Smooth muscle cell of bladder (primary cell): ENCODE measurements at places on chromosomes 3 and 15. TPM values are rescaled to one million over a fixed set of nuclear protein-coding genes. Genes with fewer than 3 reads are reported as not detected.

The SECISBP2L gene
- total RNA-seq, result 25.2 and 25.9 TPM in 2 replicates

The LMAN1L gene
- total RNA-seq, result not detected in 2 replicates

The DLL4 gene
- total RNA-seq, result 0.46 and 0.85 TPM in 2 replicates

The HIGD2B gene
- total RNA-seq, result not detected in 2 replicates

The GPR149 gene
- not detected in 2 replicates for total RNA-seq

The PLSCR5 gene
- not detected in 2 replicates for total RNA-seq
